ENCODE measurements at places on chromosomes 16 and 17.

DNA sequence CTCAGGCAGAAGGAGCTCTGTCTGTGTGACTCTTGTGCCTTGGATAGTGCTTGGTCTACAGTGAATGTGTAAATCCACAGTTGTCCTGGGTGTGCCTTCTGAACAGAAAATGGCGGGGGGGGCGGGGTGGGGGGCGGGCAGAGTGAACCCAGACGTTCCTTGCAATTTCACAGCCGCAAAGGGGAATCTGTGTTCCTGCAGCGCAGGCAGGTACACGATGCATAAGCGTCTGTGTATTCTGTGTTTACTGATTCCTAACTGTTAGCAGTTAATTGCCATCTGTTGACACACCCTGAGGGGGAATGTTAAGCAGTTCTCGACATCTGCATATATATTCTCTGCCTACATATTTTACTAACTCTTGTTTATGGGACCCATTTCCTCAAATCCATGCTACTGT lies 123.5 kb upstream of the ZFHX3 start:
- no peak for DNase-seq

GRCh38 chr16:51968749-51969148 lies 578.2 kb downstream of the TOX3 start:
- DNase-seq = no peak

- no peak for DNase-seq
These were observed 3.3 kb downstream of the SLX4 start for GRCh38 chr16:3608069-3608468.

DNA sequence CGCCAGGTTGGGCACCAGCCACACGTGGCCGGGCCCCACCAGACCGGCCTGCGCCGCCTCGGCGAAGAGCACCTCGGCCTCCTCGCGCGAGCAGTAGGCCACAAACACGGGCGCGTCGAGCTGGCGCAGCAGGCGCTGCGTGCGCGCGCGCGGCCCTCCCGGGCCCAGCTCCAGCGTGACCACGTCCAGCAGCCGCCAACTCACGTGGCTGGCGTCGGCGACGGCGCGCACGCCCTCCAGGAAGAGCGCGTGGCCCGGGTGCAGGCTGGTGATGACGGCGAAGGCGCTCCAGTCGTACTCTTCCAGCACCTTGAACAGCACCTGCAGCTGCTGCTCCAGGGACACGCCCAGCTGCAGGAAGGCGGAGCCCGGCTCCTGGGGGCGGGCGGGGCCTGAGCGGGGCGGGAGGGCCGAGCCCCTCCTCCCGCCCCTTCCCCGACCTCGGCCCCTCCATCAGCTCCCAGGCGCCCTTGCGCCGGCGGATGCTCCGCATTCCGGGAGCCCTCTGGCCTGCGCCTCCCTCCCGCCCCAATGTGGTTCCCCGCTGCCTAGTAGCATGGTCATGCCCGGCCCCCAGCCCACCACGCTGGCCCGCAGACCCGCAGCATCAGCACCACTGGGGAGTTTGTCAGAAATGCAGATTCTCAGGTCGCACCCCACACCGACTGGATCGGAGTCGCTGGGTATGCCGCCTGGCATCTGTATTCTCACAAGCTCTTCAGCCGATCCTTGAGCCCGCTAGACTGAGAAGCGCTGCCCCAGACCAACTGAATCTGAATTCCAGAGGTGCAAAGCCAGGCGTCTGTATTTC lies 7.2 kb downstream of the GRIN2C start:
- DNase-seq = peak; percentile 29

DNA sequence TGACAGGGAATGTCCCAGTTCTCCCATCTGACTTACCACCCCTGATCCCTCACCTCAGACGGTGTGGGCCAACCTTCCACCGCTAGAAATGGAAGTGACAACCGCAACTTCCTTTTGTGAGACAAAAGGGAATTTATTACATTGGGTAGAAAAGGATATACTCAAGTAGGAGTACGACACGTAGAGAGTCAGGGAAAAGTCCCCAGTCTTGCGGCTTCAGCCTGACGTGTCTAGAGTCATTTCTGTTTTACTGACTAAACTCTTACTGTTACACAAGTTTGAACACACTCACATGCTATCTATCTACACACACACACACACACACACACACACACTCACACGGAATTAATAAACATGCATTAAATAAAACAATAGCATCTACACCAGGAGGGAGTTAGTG lies 178.9 kb downstream of the COPRS start:
- peak; percentile 22 for DNase-seq

DNA sequence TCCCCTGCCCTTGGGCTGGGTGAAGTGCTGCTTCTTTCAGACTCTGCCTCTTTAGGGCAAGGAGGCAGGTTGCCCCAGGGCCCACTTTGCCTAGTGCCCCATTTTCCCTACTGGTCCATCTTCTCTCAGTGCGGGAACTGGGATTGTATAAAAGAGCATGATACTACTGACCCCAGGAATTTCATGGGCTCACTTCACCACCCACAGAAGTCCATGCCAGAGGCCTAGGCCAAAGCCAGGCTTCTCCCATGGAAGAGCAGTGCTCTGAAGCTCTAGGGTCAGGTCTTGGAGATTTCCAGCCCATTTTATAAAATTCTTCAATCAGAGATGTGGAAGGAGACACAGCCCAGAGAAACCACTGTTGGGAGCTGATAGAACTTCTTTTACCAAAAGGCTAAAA lies 5.7 kb downstream of the CACNG1 start:
- DNase-seq = no peak

DNA sequence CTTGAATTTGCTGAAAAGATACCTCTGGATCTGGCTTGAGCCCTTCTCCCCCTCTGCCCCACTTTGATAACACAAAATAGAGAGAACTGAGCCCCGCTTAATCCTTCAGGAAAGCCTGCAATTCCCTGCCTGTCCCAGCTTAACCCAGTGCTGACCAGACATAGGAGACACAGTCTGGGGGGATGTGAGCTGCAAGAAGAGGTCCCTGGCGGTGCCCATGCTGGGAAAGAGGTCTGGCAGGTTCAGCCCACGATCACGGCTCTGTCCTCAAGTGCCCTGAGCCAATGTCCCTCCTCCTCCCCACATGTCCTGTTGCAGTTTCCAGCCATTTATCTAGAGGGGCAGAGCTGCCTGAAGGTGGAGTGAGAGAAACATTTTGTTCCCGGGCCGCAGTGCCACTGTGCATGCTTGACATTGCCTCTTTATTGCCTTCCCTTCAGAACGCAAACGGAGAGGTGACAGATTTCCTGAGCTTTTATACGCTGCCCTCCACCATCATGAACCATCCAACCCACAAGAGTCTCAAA lies 29.0 kb downstream of the PLCD3 start:
- no peak for DNase-seq

DNA sequence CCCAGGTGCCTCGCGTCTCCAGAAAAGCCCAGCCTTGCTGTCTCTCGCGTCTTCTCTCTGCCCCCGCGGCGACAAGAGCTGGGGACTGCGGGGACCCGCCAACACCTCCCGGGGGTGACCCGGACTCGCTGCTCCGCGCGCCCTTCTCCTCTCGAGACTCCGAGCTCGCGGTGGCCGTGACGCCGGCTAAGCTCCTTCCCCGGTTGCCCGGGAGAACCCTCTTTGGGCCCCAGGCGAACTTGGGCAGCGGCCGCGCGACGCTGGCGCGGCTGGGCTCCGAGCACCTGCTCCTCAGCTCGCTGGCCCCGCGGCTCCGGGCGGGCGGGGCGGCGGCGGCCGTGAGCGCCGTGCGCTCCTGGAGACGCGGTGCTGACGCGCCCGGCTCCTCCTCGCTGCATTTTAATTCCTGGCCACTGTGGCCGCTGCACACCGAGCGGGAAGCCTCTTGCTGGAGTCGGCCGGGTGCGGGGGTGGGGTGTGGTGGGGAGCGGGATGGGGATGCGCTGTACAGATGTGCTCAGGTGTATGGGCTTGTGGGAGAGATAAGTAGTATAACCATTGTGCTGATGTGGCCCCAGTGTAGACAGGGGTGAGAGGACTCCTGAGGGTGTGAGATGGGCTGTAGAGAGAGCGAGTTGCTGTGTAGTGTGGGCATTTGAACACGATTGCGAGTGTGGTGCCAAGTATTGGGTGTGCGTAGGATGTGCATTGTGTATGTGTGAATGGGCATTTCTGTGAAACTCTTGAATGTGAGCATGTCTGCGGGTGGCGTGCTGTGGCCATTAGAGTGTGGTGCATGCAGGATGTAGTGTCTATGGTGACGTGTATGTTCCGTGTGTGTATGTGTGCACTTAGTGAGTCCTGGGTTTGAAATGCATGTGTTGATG lies at the start of gene ASIC2:
Gene ASIC2, minus strand, starts transcription at position 315 of the 887 bp plus-strand sequence.
- DNase-seq = no peak

- DNase-seq = no peak
These were observed 12.2 kb downstream of the BANP start for GRCh38 chr16:87963400-87963799.

- DNase-seq = no peak
These were observed 53.6 kb downstream of the N4BP1 start for GRCh38 chr16:48556243-48556912.

GRCh38 chr17:17402558-17402957 lies 74.2 kb upstream of the MED9 start:
- no peak for DNase-seq

- DNase-seq = no peak
These were observed 1.4 kb downstream of the CARHSP1 start for GRCh38 chr16:8867216-8867931.

DNA sequence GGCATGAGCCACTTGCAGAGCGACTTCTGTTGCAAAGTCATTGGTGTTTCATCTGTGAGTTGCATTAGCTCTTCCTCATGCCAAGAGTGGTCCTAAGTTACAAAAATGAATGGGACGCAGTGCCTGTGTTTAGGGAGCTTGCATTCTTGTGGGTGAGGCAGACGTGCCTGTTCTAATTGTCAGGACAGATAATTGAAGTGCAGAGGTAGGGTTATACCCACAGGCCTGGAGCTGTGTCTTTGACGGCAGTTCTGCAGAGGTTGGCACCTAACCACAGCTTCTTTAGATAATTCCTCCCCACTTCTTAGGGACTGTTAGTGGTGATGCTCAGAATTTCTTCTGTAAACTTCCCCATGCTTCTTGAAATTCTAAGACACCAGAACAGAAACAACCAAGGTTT lies 307.1 kb downstream of the SNX29 start:
- DNase-seq = no peak

DNA sequence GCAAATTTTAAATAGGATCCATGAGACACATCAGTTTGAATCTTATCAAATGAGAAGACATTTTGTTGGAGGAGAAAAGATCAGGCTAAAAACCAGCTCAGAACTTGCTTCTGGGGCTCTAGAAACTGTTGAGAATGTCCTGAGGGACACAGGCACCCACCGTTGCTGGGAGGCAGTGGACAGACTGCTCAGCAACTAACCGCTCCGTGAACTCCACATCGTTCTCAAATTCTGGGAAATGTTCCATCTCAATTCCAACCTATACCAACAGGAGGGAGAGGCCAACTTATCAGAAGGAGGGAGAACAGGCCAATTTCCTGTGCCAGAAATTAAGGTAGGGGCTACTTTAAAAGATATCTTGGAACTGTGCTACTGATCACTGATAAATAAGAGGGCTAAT lies 8.3 kb downstream of the TAT start:
- DNase-seq = no peak

- DNase-seq = no peak
These were observed 131.2 kb upstream of the NLRP1 start for GRCh38 chr17:5715478-5715877.

DNA sequence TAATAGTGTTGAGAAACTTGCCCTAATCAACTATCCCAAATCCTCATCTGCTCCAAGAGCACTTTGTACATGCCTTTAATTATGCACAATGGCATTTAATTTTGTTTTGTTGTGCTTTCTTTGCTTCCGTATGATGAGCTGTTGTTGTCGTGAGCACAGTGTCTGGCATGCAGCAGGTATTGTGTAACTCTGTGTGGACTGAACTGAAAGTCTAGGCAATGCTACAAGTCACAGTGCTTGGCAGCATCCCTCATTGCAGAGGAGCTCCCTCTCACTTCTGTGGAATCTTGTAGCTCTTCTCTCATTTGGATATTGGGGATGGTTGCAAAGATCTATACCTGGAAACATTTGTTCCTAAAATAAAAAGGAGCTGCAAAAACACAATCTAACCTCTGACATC lies 502.2 kb upstream of the CA10 start:
- DNase-seq = no peak

- no peak for DNase-seq
These were observed 80.4 kb upstream of the ERCC4 start for GRCh38 chr16:13839577-13839976.

GRCh38 chr17:60959696-60960095 lies 282.0 kb downstream of the BCAS3 start:
- no peak for DNase-seq

DNA sequence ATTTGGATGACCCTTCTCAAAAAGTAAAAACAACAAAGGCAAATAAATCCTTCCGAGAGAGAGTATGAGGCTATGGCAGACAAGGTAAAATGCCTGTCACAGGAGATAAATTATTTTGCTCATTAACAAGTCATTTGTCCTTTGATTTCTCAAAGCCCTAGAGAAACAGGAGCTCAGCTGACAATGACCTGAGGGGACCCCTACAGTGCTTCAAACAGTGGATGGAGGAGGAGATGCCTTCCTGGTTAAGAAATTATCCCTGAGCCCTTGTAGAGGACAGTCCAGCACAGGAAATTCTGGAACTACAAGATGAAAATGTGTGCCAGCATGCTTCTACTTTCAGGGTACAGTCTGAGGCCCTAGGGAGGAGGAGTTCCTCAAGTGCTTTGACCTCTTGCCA lies 24.0 kb upstream of the RHBDL3 start:
- DNase-seq = no peak

DNA sequence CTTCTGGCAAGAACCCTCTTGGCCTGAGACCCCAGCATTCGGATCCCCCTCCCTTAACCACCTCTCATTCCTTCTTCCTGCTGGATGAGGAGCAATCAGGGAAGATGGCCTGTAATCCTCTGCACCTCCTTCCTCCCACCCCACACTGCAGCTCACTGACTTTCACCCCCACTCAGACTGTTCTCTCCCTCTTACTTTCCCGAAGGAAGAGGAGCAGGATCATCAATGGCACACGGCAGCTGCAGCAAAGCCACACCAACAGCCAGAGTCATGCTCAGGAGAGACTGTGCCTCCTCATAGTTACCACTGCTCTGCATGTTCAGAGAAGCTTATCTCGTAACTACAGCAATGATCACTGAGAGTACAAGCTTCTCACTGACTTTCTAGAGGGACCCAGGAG lies 10.1 kb upstream of the TMEM101 start:
- no peak for DNase-seq

DNA sequence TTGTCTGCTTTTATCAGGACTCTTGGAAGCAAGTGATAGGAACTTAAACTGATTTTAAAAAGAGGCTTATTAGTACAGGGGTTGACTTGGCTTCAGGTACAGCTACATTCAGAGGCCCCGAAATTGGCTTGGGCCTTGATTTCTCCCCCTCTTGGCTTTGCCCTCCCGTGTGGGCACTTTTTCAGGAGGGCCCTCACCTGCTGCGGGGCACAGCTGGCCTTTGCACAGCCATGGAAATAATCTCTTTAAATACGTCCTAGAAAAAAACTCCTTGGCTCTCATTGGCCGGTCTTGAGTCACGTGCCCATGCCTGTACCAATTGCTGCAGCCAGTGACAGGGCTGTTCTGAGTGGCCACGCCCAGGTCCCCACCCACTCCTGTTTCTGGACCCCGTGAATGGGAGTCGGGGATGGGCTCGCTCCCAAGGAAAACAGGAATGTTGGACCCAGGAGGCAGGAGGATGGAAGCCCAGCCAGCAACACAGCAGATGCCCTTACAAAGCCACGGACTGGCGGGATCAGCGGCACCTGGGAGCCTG lies 15.0 kb downstream of the CA5A start:
- DNase-seq = no peak
